NCI-H2081 treated with DMSO at 0.1 percent for 48 hours (cell line): ENCODE measurements at places on chromosomes 3 and 15.

DNA sequence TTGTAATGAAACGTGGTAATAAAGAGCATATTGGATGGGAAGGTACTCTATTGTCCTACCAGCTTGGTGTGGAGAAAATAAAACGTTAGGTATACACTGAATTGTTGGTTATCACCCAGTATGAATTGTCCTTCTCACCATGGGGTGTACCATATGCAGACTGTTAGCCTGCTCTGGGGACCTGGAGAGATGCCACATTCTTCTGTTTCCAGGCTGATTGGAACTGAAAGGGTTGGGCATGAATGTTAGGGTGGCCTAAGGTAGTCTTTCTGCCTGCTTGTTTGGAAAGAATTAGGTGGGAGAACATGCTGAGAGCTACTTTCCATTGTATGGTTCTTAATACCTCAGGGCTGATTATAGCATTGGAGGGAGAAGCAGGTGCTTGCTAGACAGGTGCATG, 340.6 kb downstream of the PTPRG start:
- DNase-seq: peak; percentile 92

GRCh38 chr15:33646744-33647143, 321.6 kb upstream of the CHRM5 start:
- DNase-seq: no peak

- no peak for DNase-seq
Measured at GRCh38 chr15:94692710-94693109, 461.3 kb downstream of the MCTP2 start.

DNA sequence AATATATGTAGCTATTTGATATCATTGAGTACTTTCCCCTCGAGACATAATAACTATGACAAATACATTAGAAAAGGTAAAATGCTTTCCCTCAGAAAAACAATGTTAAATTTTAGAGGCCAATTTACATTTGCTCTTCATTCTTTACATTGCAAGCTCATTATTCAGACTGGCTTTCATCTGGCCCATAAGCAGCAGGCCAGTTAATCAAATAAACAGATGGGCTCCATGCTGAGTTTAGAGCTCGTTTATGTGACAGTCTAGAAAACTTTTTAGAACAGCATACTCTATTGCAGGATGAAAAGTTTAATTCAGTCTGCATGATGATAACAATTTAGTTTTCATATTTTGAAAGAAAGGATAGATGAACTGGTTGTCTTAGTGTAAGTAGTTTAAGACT, 150.6 kb downstream of the DUT start:
- DNase-seq: no peak

GRCh38 chr3:101567528-101568317, 6.1 kb downstream of the TRMT10C start:
- no peak for DNase-seq

DNA sequence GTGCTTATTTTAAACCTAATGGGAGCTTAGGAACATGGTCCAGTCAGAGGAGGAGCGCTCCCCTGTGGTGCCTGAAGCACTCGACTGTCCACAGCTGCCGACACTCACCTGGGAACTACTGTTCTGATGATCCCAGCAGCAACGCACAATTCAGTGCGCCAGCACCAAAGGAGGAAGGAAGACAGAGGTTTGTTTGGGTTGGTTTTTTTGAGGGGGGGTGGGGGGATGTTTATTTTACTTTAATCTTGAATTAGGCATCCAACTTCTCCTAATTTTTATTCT, 48.8 kb upstream of the VGLL4 start:
- DNase-seq: no peak

DNA sequence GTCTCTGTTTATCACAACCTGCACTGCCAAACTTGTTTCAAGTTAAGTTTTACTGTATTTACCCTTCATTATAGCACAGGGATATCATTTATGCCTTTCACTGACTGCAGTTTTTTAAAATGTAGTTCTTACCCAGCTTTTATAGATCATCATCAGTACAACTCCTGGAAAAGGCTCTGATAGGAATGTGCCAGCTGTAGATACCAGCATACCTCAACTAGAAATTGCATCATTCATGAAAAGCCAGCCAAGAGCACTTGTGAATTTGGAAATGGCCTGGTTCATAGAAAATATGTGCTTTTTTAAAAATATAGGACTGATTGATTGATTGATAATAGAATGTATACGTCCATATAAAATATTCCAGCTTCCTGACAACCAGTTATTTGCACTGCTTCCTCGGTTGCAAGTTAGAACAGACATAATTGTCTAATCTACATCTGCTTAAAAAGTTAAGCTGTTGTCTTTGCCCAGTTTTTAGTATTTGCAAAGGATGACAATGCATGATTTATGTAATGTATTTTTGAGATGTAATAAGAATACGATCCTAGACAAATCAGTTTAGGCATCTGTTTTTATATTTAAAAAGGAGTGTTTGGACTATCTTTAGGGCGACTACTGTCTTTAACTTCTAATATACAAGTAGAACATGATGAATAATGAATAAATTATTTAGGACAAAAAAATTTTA, 58.5 kb downstream of the DCUN1D1 start:
- DNase-seq: no peak

DNA sequence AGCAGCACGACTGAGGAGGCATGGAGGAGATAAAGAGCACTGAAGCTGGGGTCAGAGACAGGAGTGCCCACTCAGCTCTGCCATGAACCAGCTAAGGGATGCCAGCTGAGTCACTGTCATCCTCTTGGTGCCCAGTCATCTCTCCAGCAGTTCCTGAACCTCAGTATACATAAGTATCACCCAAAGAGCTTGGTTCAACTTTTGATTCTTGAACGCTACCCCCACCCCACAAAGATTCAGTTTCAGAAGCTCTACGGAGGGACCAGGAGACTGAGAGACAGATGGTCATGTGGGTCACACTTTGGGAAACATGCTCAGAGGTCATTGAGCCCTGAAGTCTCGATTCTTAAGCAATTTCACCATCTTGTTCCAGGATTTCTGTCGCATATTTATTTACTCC, 108.4 kb downstream of the ALDH1A2 start:
- DNase-seq: no peak

DNA sequence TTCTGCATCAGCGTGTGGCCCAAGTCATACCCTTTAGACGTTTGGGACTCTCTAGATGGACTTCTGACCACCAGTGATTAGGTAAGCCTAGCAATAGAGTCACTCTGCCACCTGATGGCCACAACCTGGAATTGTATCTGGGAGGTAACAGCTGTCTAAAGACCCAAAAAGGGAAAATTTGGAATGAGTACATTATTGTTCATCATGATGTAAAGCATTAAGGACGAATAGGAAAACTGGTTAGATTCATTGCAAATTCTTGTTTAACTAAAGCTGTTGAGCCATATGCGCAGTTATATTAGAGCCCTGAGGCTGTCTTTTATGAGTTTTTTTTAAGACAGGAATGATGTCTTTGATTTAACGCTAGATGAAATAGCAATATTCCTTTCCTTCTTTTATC, 63.6 kb downstream of the FAM81A start:
- no peak for DNase-seq

DNA sequence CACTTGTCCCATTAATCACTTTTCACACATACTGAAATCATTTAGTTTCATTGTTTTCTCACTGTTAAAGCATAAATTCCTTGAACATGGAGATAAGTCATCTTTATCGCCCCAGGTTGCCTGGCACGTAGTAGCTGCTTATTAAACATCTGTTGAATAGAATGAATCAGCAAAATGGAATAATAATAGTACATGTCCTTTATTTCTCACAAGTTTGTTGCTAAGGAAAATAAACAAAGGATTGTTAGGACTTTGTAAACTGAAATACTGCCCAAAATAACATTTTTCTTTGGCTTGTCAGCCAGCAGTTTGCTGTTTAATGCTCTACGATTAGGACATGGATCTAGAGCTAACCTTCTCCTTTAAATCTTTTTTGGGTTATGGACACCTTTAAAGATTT, 17.9 kb downstream of the SLC35A5 start:
- no peak for DNase-seq

- DNase-seq: no peak
Measured at GRCh38 chr3:11037241-11037873, 44.8 kb downstream of the SLC6A1 start.

DNA sequence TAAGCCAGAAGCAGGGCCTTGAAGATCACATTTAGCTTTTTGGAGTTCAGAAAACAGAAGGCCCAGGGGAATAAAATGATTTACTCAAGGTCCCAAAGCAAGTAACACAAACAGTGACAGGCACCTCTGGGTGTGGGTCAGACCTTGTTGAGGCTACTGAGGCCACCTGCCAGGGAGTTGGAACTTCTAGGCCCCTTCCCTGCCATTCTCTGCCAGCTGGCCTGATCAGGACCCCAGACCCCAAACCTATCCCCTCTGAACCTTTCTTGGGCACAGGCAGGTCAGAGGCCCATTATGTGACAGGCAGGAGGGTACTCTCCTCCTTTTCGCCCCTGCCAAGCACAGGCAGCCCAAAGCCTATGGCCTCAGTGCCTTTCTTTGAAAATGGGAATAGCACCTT, 49.4 kb upstream of the ATP2B2 start:
- DNase-seq: no peak

GRCh38 chr15:68558318-68559305, 20.2 kb upstream of the CORO2B start:
- DNase-seq: no peak

- no peak for DNase-seq
Measured at GRCh38 chr3:148970271-148970670, 21.1 kb upstream of the GYG1 start.

DNA sequence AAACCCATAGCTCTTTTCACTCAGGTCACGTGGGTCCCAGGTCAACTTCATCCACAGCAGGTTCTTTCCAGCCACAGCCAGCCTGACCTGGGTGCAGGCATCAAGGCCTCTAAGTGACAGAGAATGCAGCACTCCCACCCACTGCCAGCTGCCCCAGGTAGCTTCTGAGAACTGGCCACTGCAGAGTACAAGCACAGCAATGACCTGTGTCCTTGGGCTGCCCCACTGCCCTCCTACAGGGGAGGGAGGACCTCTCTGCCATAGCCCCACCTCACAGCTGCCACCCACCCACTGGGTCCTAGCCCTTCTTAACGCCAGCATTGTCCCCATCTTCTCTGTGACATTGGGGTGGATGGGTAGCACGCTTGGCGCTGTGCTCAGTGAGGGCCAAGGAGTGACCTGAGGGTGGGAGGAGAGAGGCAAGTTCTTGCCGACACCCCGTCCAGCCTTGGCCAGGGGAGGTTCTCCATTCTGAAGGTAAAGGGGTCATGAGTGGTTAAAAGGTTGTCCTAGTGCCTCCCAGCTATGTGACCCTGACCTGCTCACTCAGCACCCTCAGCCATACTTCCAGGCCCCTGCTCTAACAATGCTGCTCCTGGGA, 12.4 kb downstream of the CISH start:
- DNase-seq: no peak

GRCh38 chr15:98522127-98522526, 126.2 kb upstream of the IGF1R start:
- DNase-seq: no peak

DNA sequence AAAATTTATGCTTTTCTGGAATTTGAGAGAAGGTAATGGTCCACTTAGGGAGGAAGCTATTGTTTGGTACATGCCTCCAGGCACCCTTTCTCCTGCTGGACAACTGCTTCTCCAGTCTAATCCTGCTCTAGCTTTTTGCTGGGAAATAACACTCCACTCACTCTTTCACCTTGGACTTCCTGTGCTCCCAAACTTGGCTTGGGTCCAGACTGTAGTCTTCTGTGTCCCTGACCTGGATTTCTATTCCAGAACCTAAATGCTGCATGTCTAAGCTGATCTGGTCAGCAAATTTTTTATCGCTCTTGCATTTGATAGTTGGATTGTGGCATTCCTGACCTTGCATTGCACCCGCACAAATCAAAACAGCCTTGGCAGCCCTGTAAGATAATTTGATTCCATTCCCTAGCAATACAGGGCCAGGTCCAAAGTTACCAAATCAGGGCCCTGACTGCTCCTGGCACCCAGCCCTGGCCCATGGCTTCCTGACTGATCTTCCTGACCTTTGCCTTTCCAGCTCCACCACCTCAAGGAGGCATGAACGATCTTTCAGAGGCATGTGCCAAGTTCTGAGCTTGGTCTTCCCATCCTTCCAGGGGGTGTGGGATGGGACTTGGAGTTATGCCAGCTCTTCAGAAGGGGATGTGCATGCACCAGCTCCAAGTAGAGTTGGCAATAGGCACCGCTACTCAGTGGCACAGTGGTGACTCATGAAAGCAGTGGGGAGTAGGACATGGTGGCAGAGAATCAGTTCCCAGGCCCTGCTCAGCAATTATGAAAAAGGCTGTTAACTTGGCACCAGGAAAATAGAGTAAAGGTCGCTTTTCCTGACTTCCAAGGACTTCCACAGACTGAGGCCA, 43.9 kb upstream of the GOLGA8J start:
- DNase-seq: no peak

- DNase-seq: no peak
Measured at GRCh38 chr3:12394569-12395271, 89.6 kb upstream of the TSEN2 start.

DNA sequence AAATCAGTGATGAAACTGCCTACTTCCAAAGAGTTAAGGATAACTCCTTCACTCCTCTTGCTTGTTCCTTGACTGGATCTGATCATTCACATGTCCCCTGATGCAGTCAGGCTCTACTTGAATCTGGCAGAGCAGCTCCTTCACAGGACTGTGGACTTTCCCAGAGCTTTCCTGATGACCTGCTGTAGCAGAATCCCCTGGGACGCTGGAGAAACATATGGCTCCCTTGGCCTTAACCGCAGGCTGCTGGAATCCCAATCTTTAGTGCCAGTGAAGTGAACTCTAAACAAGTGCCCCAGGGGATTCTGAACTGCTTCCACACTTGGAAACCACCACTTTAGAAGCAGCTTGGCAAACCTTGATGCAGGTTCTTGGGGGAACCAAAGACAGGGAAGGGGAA, 217.8 kb downstream of the CHST2 start:
- DNase-seq: no peak

DNA sequence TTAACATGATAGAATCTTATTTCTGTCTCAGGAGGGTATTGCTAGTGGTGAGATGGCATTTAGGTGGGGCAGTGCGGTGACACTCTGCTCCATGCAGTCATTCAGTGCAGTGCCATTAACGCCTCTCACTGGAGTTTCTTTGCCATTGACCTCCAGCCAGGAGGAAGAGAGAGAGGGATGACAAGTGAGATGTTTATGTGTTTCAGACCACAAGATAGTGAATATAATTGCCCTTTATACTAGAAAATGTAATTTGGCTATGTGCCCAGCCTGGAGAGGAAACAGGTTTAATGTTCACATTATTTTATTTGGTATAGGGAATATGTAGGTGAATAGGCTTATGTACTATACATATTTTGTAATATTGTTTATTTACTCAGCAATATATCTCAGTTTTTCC, 84.5 kb downstream of the ZIC1 start:
- DNase-seq: peak; percentile 26

GRCh38 chr3:24004171-24004938, 59.3 kb downstream of the NR1D2 start:
- no peak for DNase-seq

GRCh38 chr15:69016021-69016595, 1.6 kb downstream of the NOX5 start:
- DNase-seq: no peak

DNA sequence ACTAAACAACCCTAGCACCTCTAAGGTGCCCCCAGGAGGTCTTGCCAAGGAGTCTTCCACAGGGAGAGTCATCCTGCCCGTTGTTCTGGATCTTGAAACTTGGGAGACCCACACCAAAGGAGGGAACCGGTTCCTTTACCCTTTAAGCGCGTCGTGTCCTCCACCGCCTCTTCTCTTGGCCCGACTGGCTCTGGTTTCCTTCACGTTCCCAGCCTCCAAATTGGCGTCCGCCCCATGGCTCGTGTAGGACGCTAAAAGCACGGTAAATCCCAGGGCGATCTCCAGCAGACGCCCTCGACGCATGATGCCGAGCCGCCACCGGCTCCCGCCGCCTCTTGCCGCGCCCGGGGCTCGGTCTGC, 1.1 kb downstream of the FBN1 start:
- DNase-seq: no peak

GRCh38 chr3:56123487-56123886, 344.8 kb downstream of the ERC2 start:
- DNase-seq: no peak
